ENCODE measurements at places on chromosomes 4 and X. TPM values are rescaled to one million over a fixed set of nuclear protein-coding genes. Genes with fewer than 3 reads are reported as not detected.

DNA sequence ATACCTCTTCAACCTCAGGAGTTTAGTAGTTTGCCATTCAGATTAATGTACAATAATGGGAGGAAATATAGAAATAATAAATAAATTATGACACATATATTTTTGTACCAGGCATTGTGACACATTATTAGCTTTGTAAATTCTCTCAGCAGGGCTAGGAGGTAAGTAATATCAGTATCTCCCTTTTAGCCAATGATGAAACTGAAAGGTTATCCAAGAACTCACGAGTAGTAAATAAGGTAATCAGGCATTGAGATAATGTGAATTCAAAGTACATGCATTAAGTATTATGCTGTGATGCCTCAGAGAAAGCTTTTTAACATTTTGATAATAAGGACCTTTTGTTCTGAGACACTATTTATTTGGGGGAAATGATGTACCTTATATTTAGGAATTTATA is 5.3 kb upstream of the ARAP2 start:
- DNase-seq: no peak

DNA sequence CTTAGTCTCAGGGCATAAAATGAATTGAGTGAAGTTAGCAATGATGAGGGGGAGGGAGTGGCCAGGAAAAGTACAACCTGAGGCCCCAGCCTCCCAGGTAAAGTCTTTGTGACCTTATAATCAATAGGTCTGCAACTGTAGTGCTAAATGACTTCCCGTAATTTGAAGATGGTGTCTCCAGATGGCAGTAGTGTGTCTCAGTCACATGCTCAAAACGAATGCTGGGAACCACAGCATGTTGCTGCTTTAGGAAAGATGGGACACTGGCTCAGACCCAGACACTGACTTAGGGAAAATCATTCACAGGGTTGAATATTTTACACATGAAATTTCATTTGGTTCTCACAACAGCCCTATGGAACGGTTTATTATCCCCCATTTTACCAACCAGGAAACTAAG is 10.3 kb downstream of the SRPX2 start:
- DNase-seq: no peak

GRCh38 chr4:32789026-32789608 is 2068.9 kb downstream of the PCDH7 start:
- DNase-seq: peak; percentile 85

The TSPAN6 gene
- 50.8 TPM for total RNA-seq

The ZNF827 gene
- 24.9 TPM for total RNA-seq

GRCh38 chrX:121308276-121308805 is 260.9 kb downstream of the GLUD2 start:
- no peak for DNase-seq

The SLITRK4 gene
- 0.11 TPM for total RNA-seq
